ENCODE measurements at places on chromosomes 1 and 21.

- no peak for DNase-seq
Observed at GRCh38 chr1:54806931-54807611, 5.9 kb upstream of the TTC22 start.

- no peak for DNase-seq
Observed at GRCh38 chr1:170665629-170666028, 1.7 kb downstream of the PRRX1 start.

DNA sequence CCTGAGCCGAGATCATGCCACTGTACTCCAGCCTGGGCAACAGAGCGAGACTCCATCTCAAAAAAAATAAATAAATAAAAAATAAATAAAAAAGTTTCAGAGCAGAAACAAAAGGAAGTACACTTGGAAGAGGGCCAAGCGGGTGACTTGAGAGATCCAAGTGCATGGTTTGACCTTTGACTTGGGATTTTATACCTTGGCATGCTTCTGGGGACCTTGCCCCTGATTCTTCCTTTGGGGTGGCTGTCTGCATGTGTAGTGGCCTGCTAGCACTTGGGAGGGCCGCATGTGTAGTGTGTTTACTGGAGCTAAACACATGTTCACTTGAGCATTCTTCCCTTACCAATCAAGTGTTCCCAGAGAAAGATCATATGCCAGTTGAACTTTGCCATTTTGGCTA lies 114.0 kb downstream of the DTL start:
- DNase-seq: no peak

DNA sequence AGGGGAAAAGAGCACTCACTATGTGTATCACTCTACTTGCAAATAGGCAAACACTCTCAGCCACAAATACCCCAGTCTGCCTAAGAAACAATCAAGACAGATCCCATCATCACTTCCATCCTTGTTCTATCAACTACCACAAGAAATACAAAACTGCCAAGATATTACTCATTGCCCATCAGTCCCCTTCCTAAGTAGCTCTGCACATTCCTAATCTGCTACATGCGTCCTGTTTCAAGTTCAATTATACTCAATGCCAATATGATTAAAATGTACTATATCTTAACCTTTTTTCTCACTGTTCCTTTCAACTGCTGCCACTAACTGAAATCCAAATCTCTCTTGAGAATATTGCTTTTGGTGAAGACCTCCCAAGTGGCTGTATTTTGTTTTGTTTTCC lies 1688.4 kb downstream of the PLA2G4A start:
- DNase-seq: peak; percentile 6

DNA sequence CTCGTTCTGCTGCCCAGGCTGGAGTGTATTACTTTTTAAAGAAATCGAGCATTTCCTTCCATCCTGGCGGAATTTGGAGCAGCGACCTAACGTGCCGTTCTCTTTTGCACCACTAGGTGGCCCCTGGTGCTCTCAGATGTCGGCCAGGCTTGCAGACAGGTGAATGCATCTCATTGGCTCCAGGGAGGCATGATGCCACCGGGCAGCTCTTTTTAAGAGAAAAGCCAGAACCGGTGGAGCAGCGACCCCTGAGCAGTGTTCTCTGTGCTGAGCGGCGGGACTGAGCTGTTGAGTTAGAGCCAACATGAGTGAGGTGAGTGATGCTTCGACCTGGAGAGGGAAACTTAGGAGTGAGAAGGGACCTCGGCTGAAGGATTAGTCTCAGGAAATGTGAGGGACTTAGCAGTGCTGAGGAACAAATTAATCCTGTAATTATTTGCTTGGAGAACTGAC lies at the start of gene PCP4:
Gene PCP4 (plus strand): TSS at position 241 of the 453 bp plus-strand sequence. CDS start 64 bp downstream, at position 305.
- DNase-seq: peak; percentile 66

DNA sequence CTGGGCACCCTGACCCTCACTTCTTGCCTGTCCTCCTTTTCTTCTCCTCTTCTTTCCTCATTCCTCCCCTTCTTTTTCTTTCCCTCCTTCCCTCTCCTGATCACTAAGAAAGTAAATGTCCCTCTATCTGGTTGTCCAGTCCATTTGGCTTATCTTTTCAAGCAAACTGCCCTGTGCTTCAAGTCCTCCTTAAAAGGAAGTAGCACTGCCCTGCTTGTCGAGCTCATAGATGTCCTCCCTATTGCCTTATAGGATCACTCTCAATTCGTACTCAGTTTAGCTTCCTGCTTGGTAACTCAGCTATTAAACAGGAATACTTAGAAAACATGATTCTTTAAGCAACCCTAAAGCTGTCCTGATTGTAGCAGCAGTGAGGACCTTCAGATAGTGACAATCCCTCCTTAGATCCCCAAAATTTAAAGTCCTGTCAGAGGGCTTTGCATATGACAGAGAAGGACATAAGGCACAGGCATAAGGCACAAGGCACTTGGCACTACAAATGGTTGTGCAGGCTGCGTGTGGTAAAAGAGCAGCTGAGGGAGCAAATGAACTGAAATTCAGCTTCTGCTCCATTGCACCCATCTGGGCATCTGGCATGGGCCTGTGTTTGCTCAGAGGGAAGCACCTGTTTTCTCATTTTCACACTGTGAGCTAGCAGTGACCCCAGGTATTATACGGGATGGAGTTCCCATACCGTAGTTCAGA lies 26.1 kb upstream of the SLAMF6 start:
- DNase-seq: no peak

- no peak for DNase-seq
Observed at GRCh38 chr1:237429252-237429651, 387.3 kb downstream of the RYR2 start.

DNA sequence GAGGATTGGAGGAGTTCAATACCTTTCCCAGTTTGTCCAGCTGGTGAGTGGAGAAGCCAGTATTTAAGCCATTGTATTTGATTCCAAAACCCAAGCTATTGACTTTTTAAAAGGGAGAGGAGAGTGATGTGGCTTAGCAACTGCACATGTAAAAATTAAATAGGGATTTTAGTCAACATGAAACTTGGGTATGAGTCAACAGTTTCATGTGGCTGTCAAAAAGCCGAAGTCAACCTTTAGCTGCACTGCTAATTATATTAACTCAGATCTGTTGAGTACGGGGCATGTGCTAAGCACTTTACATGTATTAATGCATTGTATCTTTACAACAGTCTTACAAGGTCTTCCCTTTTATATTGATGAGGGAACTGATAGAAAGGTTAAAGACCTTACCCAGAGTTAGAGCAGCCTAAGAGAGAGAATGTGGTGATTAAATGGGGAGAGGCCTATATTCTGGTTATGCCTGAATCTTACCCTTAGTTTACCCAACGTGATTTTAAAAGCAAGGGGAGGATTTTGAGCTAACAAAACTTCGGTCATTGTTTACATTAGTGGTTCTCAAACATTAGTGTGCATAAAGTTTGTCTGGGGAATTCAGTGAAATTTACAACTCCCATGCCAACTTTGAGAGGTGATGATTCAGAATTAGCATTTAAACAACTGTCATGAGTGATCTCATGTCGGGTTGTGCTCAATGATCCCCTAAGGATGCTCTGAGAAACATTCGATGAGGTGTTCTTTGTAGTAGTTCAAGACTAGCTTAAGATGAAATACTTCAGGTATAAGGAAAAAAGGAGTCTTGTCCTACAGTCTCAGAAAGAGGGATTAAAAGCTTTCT lies 6.9 kb upstream of the SLC35F3 start:
- DNase-seq: no peak

- no peak for DNase-seq
Observed at GRCh38 chr1:37181425-37181824, 147.1 kb upstream of the GRIK3 start.

- no peak for DNase-seq
Observed at GRCh38 chr1:5939271-5940170, 52.7 kb downstream of the NPHP4 start.

GRCh38 chr1:63968663-63969440 lies 195.0 kb downstream of the ROR1 start:
- no peak for DNase-seq

- DNase-seq: no peak
Observed at GRCh38 chr1:243917863-243918565, 68.0 kb upstream of the AKT3 start.

GRCh38 chr1:85062425-85063026 lies 14.2 kb upstream of the MCOLN3 start:
- no peak for DNase-seq

- peak; percentile 91 for DNase-seq
Observed at GRCh38 chr1:65820983-65821382, 28.3 kb downstream of the PDE4B start.

DNA sequence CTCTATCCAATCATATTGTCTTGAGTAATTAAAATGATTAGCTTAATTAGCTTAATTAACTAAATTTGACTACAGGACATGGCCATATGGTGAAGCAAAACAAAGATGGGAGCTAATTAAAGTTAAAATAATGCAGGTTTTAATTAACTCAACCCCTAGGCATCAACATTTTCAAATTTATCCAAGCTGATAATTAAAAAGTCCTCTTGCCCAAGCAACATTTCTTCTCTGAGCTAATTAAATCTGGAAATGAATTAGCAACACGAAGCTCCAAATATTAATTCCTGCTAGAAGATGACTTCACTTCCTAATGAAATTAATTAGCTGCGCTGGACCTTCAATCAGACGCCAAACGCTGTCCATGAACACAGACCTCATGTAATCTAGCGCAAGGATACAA lies 27.9 kb downstream of the LMO4 start:
- DNase-seq: no peak

DNA sequence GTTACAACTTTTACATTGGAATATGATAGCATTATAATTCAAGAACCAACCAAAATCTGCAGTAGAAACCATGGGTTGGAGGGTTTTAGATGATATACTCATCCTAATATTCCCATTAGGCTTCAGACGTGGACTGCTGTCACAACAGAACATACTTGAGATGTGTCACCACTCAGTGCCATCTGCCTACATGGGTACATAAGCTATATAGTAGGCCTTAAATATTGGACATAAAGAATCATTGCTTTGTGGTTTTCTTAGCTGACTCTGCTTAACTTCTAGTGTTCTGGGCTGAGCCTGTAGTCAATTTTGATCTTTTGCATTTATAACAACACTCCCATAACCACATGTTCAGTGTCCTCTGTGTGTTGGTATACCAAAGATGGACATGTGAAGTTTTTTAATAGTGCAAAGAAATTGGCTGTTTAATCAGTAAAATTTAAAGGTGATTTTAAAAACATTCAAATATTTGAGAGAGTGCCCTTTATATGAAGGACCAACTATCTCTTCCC lies 14.2 kb downstream of the RAP1A start:
- DNase-seq: no peak

DNA sequence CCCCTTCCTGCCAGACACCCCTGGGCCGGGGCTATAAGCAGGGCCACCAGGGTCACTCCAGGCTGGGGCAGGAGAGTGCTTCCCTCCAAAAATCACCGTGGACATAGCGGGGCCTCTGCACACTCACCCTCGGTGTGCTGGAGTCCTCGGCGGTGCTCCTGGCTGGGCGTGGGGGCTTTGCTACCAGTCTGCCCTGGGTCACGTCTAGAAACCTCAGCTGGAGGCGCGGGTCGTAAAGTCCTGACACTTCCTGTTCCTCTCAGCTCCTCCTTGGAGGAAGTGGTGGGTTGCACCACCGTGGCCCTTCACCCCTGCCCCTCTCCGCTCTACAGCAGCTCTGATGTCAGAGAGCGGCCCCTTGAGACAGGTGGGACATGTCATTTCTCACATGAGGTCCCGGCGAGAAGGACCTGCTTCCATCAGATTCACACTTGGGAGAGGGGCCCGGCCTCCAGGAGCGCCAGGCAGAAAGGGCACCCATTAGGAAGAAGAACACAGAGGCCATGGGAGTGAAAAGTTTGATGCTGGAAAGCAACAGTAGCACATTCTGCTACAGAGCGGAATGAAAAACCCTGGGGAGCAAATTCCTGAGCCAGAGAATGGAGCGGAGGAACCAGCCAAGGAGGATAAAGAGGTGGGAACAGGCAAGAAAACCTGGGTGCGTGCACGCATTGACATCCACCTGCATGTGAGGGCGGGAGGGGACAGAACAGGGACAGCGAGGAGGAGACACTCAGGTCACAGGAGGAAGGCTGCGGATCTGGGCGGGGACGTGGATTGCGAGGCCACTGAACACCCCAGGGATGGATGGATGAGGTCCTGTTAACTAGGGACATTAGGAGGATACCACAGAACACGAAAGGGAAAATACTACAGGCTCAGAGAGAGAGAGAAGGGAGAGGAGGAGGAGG lies at the start of gene ITGB2:
Gene ITGB2 (minus strand): TSS at position 206 of the 911 bp plus-strand sequence. CDS start 10,117 bp downstream, outside the sequence.
- DNase-seq: no peak

DNA sequence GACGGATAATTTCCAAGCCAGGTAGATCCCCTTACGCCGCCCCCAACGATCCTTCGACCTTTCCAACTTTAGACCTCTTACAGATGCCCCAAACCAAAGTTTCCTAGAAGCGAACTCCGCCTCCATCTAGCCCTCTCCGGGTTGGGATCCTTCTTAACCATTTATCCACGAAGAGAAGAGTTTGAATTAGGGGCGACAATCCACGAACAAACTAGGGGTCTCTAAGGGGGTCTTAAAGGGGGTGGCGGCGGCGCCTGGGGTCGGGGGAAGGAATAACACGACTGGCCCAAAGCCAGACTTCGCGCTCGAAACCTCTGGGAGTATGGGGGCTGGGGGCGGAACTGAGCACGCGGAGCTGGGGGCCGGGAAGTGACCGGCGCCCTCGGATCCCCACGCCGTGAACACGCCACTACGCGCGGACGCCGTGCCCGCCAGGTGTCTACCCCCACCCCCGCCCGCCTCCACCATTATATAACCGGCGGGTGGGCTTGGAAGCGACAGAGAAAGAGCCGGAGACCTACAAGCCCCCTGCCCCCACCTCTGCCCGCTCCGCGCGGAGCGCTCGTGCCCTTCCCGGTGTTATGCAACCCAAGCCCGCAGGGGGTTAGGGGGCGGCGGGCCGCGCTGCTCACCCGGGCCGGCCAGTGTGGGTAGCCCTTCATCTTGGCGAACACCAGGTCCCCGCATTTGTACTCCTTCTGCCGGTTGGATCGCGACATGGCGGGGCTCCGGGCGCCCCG lies 594 bp downstream of the HDGF start:
- DNase-seq: no peak

- no peak for DNase-seq
Observed at GRCh38 chr1:14848625-14849024, 250.1 kb downstream of the KAZN start.

- no peak for DNase-seq
Observed at GRCh38 chr1:53869454-53870117, 20.0 kb downstream of the YIPF1 start.

- no peak for DNase-seq
Observed at GRCh38 chr1:193222056-193222615, 35.7 kb upstream of the B3GALT2 start.

- no peak for DNase-seq
Observed at GRCh38 chr1:212710566-212710965, 10.9 kb upstream of the BATF3 start.

DNA sequence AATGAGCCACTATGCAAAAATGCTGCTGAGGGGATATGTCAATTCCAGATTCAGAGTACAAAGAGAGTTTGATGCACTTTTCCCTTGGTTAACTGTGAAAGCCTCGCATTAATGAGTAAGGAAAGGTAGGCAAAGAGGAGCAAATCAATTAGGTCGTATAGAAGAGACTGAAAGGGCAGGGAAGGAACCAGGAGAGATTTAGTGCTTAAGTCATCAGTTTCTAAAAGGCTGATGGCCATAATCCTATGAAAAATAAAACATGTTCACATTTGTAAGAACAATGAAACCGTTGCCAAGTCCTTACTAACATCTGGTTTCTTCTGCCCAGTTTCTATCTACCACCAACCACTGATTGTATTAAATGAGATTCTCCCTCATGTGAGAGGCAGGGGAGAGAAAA lies 118.4 kb upstream of the PALMD start:
- DNase-seq: no peak

GRCh38 chr1:100539836-100540536 lies 2.0 kb downstream of the GPR88 start:
- no peak for DNase-seq

GRCh38 chr1:144101397-144102045 lies 129.7 kb upstream of the FAM72C start:
- DNase-seq: no peak
